Heart left ventricle (tissue), 16 donors: ENCODE measurements at places on chromosomes 6 and 20.

DNA sequence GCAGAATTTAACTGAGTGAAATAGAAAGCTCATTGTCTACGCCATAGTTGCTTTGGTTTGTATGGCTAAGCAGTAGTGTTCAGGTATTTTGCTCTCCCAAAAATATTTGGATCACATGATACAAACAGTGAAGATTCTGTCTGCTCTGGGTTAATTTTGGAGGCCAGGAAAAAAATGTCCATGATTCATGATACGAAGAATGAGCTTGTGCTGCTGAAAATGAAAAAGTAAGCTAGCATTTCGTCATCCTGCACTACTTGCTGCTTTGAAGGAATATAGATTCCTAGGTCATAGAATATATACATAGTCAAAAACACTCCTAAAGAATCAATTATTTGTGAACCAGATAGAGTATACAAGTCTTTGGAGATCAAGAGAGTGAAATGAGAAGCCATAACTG lies 8.3 kb downstream of the WRNIP1 start:
- no peak for DNase-seq

DNA sequence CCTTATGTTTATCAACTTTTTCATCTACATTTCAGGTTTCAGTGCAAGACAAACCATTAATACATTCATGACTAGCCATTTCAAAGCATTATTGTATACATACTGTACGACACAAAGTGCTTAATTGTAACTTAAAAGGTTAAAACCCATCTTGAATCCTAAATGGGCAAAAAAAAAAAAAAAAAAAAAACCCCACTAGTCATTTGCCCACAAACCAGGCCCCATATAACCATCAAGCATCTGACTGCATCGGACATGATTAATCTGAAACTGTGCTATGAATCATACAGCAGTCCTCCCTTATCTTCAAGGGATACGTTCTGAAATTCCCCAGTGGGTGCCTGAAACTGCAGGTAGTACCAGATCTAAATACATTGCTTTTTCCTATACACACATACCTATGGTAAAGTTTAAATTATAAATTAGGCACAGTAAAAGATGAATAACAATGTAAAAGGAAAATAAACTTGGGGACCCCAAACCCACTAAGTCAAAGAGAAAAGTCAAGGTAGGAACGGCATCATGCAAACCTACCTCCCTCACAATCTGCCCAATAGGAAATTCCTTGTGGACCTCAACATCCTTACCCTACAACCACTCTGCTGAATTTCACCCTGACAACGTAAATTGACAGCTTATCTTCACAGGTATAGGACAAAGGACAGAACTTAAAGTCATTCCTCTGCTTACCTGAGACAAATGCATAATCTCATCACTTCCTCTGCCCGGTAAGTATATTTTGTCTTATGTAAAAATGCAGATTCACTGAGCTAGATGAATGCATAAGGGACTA lies 14.3 kb downstream of the B4GALT5 start:
- no peak for DNase-seq

DNA sequence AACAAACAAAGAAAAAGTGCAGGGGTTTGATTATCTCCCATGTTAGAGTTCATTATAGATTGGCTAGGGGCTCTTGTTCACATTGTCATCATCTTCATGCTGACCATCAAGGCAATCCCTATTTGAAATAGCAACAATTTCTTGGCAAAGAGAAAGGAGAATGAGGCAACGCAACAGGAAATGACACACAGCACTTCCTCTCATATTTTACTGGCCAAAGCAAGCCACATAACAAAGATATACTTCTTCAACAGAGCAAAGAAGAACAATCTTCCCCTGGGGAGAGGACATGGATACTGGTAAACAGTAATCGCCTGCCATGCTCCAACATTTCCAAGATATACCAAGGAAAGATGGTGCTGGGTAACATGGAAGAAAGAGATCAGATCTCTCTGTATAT lies 29.8 kb downstream of the EPM2A start:
- no peak for DNase-seq

DNA sequence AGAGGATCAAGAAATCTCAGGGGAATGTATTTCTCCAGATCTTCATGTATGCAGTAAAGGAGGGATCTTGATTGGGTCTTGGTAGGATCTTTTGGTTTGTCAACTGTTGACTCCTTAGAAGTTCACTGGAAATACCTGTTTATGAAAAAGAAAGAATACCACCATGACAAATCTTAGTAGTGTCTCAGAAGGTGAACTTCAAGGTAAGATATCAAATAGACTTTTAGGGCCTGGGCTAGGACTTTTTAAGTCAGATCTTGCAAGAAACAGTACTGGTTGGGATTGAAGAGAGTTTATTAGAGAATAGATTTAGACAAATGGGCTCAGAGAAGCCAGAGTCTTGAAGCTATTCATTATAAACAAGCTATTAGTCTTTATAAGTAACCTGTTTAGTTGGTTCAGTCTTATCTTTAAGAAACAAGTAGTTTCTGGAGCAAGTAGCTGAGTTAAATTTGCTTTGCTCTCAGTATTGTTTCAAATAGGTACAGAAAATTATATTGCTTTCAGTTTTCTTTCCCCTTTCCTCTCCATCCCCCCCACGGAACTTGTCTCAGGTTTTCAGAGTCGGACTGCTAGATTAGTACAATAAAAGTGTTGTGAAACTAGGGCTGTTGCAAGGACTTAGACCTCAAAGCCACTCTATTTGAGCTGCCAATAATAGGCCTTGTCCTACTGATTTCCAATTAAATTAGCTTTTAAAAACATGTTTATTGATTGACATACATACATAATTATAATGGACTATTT lies 529.1 kb upstream of the CITED2 start:
- no peak for DNase-seq

GRCh38 chr6:2524090-2524489 lies 226.6 kb downstream of the MYLK4 start:
- DNase-seq, result no peak
